ENCODE measurements at places on chromosomes 5 and 9. TPM values are rescaled to one million over a fixed set of nuclear protein-coding genes. Genes with fewer than 3 reads are reported as not detected.

DNA sequence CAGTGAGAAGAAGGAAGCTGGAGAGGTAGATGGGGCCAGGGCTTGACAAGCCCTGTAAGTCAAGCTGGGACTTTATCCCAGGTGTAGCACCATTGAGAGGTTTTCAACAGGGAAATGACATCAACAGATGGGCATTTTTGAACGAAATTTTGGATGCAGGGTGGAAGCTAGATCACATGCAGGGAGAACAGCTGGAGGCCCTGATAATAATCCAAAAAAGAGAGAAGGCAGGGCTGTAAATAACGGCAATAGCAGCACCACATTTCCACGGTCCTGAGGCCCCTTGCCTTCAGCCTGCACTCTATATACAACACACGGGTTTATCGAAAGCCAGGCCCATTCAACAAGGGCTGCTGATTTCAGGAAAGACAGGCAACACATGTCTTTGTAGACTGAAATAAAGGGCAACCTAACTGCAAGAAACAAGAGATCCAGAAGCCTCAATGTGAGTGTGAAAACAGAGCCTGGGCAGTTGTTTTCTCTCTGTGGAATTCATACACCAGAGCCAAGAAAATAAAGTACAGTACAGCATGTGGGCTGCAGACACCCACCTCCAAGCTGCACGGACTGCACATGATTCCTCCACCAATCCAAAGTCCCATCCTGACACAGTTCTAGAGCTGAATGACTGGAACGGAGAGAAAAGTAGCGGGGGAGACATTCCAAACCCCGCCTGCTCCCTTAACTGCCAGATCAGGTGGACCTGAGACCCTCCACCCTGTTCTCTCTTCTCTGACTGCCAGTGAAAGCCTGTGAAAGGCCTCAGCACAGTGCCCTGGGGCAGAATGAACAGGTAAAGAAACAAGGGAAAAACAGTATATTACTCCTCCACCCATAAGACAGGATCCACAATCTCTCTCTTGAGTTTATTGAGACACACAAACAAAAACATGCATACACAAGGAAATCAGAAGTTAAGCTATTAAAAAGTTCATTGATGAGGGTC, 36.3 kb downstream of the KLHL3 start:
- no peak for DNase-seq

CCDC192 gene
- 0.58 TPM for polyA plus RNA-seq

DNA sequence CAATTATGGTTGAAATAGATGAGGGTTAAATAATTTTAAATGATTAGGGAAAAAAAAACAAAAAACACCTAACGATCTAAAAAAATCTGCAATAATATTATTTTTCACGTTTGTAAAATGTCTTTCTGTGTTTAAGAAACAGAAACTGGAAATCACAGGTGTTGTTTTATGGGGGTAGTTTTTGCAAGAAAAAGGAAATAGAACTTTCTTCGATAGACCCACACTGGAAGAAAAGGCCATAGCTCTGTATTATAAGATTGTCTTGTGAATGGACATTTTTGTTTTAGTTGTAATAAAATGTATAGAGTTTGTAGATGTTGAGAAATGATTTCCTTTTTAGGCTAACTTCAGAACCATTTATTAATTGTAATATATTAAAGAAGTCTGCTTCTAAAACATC, 5.5 kb downstream of the CSNK1G3 start:
- DNase-seq: no peak

- DNase-seq: no peak
Observed at GRCh38 chr9:131423171-131423581, 29.3 kb downstream of the PRRC2B start.

TXNDC8 gene
- polyA plus RNA-seq: not detected

DNA sequence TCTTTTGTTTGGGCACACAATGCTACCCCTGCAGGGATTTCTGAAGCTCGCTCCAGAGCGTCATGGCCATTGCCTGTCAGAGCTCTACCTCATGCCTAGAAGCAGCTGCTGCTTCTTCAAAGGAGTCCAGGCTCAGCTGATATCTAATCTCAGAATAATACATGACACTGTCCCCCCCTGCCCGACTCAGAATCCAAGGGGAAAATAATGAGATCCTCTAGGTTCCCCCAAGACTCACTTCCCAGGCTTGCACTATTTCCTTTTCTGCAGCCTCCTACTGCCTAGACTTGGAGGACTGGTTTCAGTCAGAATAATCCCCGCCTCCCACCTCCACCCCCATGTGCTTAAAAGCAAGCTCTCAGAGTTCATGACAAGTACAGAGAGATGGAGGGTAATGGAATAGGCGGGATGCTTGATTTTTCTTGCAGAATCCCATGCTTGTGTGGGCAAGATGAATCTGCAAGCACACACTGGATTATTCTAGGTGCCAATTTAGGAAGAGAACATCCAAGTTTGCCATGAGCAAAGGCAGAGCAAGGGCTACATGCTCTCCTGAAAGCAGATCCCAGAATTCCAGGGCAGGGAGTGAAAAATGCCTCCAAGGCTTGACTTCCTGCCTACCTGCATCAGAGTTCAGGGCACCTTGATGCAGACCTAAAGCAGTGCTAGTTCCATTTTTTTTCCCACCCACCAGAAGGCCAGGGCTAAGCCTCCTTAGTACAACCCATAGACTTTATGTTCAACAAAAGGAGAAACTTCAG, 97.4 kb upstream of the IFNK start:
- no peak for DNase-seq

DNA sequence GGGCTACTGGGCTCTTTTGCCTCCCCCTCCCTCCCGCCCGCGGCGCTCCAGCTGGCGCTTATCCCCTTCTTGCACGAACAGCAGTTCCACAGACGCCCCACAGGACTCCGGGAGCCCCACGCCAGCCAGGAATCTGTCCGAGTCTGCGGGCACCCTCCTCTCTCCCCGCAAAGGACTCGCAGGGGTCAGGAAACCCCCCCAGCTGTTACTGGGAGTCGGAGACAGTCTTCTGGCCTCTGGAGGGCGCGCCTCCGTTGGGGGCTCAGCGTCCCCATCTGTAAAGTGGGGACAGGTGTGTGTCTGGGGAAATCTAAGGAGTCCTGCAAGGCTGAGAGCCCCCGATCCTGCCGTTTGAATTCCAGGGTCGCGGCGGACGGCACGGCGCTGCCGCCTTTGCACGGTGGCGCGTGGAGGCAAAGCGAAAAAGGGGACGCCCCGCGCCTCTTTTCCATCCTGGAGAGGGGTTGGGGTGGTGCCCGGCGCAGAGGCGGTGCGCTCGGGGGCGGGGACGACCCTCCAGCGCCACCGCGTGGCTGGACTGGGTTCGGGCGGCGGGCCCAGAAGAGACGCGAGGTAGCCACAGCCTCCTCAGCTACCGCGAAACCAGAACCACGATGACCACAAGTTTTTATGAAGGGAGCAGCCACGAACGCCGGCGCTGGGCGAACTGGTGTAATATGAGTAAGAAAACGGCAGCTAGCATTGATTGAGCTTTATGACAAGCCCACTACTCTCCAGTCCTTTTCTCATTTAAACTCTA, 2.8 kb upstream of the CCIN start:
- DNase-seq: peak; percentile 74

DNA sequence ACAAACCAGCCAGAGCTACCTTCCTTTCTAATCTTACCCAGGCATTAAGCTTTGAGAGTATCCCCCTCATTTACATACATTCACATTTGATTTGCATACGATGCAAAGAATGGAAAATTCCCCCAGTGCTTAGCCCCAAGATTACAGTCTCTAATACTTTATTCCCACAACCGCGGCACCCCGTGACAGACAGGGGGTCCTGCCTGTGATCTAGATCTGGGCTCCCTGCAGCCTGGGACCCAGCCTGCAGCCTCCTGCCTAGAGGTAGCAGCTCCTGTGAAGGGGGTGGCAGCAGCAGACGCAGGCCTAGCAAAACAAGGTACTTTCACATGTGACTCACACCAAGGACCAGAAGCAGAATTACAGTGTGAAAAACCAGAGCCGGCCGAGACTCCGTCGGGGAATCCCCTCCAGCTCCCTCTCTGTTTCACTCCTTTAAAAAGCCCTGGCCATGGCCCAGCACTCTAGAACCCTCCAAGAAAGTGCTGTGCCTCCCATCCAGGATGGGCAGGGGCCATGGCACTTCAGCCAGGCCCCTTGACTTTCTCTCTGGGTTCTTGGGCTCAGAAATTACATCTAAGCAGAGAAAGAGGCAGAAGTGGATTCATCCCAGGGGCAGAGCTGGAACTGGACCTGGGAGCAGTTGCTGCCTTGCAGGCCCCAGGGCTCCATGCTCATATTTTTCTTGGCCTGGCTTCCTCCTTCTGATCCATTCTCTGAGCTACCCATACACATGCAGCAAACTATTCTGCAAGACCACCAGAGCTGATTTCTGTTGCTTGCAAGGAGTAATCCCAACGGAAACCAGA, 14.0 kb upstream of the TCF7 start:
- no peak for DNase-seq

GRCh38 chr5:80216753-80217596, 38.9 kb downstream of the SERINC5 start:
- no peak for DNase-seq

ROR2 gene
- polyA plus RNA-seq: 29.7 TPM

- DNase-seq: no peak
Observed at GRCh38 chr5:6431214-6432195, 17.2 kb upstream of the UBE2QL1 start.

PFN3 gene
- not detected for polyA plus RNA-seq

SPINK6 gene
- not detected for polyA plus RNA-seq

SPTLC1 gene
- 100 TPM for polyA plus RNA-seq

- DNase-seq: no peak
Observed at GRCh38 chr5:108615216-108615615, 132.5 kb upstream of the FER start.

PAEP gene
- polyA plus RNA-seq: 0.27 TPM

DNA sequence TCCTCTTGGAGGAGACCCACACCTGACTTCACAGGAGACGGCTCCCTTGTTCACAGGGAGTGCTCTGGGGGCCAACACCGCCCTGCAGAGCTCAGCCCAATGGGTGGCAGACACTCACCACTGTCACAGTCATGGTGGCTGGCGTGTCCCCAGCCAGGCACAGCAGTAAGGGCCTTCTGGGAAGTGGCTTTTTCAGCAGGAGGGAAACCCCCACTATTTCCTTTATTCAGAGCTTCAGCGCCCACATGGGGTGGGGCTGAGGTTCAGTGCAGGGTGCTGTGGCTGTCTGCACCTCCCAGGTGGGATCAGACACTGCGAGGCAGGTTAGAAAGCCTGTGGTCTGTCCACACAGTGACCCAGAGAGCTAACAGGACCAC, 3.6 kb upstream of the SNAPC4 start:
- DNase-seq: no peak

DNA sequence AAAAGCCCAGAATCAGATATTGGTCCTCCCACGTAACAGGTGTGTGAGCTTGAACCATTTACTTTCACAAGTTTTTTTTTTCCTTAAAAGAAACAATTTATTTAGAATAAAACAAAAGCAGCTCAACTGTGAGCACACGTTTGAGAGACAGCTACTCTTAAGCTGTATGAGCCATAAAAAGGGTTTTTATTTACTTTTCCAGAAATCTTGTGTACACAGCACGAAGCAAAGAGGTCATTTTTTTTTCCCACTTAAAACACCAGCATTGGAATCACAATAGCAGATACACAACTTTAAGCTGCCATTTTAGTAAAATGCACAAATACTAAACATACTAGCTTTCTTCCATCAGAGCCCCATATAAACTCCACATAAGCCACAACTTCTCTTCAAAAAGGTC, 44.6 kb downstream of the JAKMIP2 start:
- no peak for DNase-seq

DCTN4 gene
- polyA plus RNA-seq: 69.4 TPM

DNA sequence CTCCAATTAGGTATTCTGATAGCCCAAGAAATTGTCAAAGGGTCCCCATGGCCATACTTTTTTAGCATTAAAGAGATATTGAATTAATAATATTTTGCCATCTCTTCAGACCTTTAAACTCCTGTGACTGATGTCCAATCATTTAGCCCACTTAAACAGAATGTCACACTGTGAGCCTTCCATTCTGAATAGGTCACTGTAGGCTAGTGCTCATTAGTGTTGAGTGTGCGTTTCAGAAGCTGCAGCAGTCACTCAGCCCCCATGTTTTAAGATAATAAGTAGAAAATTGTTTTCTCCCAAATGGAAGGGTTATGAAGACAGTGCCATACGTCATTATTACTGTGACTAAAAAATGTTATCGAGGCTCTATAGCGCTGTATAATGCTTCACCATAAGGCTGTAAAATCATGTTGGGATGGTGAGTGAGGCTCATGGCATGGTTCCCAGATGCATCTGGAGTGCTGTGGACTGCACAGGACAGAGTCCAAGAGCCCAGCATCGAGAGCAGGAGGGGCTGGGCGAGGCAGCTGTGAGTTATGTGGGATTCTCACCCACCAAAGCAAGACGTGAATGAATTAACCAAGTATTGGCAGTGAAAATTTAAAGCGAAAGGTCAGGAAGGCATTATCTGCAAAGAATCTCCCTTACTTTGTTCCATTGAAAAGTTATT, 2112.9 kb upstream of the WWC1 start:
- no peak for DNase-seq

DNA sequence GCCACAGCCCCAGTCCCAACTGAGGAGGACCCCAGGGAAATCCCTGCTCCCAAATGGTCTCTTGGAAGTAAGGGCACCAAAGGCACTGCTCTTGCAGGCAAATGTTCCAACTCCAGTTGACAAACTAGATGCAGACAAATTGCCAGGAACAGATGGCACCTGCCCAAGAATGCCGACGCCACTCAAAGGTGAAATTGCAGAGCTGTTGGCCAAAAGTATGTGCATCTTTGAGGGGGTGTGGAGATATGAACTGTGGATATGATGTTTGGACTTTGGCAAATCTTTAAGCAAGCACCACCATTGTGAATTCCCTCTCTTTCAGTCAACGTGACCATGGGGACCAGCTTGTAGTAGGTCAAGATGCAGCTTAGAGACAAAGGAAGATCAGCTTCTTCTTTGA, 12.0 kb upstream of the CPLX2 start:
- DNase-seq: no peak

ERAP2 gene
- polyA plus RNA-seq: 23.3 TPM

GRCh38 chr5:86546044-86546443, 71.7 kb upstream of the COX7C start:
- DNase-seq: no peak

FOXI1 gene
- polyA plus RNA-seq: not detected

F2RL2 gene
- 0.37 TPM for polyA plus RNA-seq

GRCh38 chr9:116497095-116497890, 189.8 kb upstream of the TRIM32 start:
- no peak for DNase-seq

C5orf52 gene
- not detected for polyA plus RNA-seq

DNA sequence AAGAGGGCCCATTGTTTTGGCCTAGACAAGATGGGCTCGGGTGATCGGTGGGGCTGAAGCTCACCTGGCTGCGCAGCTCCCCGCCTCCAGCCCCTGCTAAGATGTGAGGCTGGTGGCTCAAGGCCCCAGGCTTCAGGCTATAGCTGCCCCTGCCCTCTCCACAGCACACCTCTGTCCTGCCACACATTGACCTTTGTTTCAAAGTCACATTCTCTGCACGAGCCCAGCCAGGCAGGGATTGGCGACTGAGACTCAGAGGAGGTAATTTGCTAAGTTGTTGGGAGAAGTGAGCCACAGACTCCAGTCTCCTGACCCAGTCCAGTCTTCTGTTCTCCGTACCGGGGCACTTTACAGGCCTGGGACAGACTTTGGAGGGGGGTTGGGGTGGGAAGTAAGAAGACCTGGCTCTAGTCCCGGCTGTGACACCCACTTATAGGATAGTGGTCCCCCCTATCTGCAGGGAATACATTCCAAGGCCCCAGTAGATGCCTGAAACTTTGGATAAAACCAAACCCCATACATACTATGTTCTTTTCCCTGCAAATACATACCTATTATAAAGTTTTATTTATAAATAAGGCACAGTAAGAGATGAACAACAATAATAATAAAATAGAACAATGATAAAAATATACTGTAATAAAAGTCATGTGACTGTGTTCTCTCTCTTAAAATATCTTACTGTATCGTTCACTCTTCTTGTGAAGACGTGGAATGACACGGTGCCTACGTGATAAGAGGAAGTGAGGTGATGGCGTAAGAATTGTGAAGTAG, 13.3 kb downstream of the PDGFRB start:
- DNase-seq: no peak

MAMDC2 gene
- 5.6 TPM for polyA plus RNA-seq

Measured in right lung (tissue), 10 donors.